Right lobe of liver (tissue), 6 donors: ENCODE measurements at places on chromosomes 13 and 19. TPM values are rescaled to one million over a fixed set of nuclear protein-coding genes. Genes with fewer than 3 reads are reported as not detected.

DNA sequence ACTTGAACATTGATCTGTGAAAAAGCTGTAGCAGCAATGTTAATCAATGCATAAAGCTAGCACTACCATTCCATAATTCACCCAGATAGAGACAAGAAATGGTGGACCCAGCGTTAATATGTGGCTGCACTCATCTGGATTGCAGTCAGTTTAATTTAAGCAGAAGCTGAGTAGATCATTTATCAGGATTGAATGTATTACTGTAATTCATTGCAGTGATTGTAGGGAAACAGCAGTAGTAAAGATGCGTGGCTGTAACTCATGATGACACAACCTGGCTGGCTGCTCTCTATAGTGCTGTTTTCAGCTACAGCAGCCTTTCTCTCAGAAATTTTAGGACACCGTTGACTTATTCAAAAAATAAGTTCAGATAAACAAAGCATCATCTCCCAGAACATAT is 499.5 kb upstream of the SLITRK6 start:
- no peak for DNase-seq

DNA sequence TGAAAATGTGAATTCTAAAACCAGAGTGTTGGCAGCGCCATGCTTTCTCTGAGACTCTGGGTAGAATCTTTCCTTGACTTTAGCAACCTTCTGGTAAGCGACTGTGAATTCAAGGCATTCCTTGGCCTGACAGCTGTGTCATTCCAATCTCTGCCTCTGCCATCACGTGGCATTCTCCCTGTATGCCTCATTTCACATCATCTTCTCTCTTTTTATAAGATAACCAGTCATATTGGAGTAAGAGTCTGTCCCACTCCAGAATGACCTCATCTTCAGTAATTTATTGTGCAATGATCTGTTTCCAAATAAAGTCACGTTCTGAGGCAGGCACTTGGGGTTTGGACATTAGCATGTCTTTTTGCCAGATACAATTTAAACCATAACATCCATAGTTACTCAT is 103.4 kb upstream of the POSTN start:
- DNase-seq: no peak

DNA sequence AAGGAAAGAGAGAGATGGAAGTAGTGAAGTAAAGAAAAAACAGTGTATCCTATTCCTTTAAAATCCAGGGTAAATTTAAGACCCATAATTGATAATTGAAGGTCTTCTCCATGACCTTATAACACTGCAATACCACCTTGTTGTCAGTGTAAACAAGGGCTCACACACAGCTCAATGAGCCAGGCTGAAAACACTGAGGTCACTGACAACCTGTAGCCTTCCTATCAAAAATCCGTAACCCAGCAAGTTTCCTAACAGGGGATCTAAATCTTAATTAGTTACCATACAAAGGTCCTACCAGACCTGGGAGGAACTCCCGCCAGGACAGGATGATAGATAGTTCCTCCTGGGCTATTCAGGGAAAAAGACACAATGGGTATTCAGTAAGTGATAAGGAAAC is 1677.1 kb downstream of the OLFM4 start:
- DNase-seq: no peak

- no peak for DNase-seq
These were observed 354.8 kb downstream of the SUCLA2 start for GRCh38 chr13:47646298-47646697.

DNA sequence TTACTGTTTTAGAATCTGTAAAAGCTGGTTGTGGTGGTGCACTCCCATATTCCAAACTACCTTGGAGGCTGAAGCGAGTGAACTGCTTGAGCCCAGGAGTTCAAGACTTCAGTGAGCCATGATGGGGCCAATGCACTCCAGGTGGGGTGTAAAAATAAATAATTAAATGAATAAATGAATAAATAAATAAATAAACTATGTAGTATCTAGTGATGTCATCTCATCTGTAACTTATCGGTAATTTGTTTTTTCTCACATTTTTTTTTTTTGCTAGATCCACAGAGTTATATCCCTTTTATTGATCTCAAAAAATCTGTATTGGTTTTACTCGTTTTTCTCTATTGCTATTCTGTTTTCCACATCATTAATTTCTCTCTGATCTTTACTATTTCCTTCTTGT is 5.0 kb downstream of the SCGB2B2 start:
- DNase-seq: no peak

GRCh38 chr19:2542341-2543069 is 66.6 kb downstream of the GADD45B start:
- DNase-seq: no peak

DNA sequence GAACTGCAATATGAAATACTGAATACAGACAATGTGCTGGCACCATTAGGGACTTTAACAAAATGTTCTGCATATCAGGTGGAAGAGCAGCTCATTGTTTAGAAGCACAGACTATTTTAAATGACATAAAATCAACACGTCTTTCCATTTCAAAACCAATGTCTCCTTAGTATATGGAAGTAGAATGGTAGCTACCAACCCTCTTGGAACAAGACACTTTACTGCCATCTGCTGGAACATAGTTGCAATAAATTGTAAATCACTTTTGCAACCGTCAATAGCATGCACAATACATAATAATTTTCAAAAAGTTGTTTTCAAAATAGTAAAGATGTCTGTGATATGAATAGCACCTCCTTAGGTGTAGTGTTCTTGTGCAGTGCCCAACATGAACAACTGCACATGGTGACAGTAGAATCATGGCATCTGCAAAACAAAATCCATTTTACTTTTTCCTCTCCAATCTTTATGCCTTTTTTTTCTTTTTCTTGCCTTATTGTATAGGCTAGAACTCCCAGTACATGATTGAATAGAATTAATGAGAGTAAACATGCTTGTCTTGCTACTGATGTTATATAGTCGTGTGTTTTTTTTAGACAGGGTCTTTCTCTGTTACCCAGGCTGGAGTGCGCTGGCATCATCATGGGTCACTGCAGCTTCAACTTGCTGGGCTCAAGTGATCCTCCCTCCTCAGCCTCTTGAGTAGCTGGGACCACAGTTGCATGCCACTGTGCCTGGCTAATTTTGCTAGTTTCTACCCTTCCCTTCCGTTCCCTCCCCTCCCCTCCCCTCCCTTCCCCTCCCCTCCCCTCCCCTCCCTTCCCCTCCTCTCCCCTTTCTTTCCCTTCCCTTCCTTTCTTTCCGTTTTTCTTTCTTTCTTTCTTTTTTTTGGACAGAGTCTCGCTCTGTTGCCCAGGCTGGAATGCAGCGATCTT is 7.8 kb upstream of the LYPD5 start:
- no peak for DNase-seq

GRCh38 chr19:50764409-50764808 is 5.9 kb upstream of the GPR32 start:
- DNase-seq: no peak

- DNase-seq: no peak
These were observed 5.4 kb downstream of the UPF3A start for GRCh38 chr13:114286808-114287207.

GRCh38 chr19:8150998-8151766 is 1.8 kb upstream of the FBN3 start:
- DNase-seq: no peak

DNA sequence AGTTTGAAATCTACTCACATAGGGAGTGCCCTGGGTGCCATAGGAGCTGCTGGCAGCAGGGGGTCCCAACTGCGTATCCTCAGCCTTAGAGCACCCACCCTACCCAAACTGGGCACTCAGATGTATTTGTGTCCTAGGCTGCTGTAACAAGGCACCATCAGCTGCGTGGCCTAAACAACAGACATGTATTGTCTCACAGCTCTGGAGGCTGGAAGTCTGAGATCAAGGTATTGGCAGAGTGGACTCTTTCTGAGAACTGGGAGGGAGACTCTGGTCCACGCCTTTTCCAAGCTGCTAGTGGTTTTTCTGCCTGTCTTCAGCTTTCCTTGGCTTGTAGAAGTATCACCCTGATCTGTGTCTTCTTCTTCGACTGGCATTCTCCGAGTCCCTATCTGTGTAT is 83.6 kb downstream of the FGF14 start:
- no peak for DNase-seq

- no peak for DNase-seq
These were observed 26.3 kb downstream of the DNMT1 start for GRCh38 chr19:10168386-10168948.

DNA sequence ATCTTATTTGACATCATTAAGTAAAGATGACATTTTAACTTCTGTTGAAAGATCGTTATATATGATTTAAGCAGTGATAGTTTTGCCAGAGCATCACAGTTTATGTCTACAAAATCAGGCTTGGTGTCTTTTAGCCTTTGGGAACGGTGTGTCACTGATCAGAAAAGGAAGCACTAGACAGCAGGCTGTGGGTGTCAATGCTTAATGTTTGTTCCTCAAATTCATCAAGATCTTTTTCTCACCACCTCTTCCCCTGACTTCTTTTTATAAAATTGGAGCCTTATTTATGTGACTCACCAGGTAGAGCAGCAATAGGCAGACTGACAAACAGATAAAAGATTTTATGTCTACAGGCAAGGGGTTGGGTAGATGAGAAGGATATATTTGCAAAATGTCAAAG is 1558.5 kb downstream of the EFNB2 start:
- DNase-seq: no peak

The METTL21C gene
- not detected for total RNA-seq

The ZNF541 gene
- not detected for total RNA-seq

The KLHL1 gene
- total RNA-seq: not detected

The GFY gene
- total RNA-seq: not detected

The NKPD1 gene
- not detected for total RNA-seq

The OR7A5 gene
- total RNA-seq: not detected

The ZNF560 gene
- total RNA-seq: not detected

The KLK14 gene
- total RNA-seq: not detected
